ENCODE measurements at places on chromosomes 1 and 21. TPM values are rescaled to one million over a fixed set of nuclear protein-coding genes. Genes with fewer than 3 reads are reported as not detected.

RGS16 gene
- 0.16 TPM for total RNA-seq

AKR7A2 gene
- total RNA-seq: 72.5 TPM

RNU1-4 gene
- total RNA-seq: not detected

SH2D5 gene
- 3.7 TPM for total RNA-seq

SNRNP40 gene
- total RNA-seq: 102 TPM
